Mesenteric fat pad (tissue), 1 donor: ENCODE measurements at places on chromosomes 3 and 15.

GRCh38 chr15:44694416-44694815, 16.7 kb downstream of the PATL2 start:
- DNase-seq, result no peak

GRCh38 chr3:180595559-180595935, 6.4 kb upstream of the TTC14 start:
- no peak for DNase-seq

DNA sequence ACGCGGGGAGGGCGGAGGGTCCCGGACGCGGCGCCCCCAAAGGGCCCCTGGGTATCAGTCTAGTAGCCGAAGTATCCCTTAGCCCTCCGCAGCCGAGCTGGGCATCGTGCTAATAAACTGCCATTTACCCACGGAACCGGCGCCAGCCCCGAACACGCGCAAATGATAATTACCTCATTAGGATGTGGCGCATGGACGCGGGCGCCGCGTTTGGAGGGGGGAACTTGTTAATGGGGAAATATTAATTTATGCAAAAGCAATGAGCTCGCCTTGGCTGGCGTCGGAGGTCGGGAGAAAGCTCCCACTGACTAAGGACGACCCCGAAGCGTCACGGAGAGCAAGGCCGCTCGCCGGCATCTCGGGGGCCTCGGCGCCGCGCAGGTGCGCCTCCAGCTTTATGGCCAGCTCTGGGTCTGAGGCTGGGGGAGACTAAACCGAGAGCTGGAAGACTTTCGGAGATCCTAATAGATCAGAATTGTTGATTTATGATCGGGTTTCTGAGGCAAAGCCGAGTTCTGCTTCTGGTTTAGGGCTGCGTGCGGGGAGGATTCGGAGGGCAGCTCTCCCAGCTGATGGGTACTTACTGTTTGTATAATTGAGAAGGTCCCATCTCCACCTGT, 474 bp upstream of the FEZF2 start:
- no peak for DNase-seq

GRCh38 chr3:73503781-73504180, 121.0 kb downstream of the PDZRN3 start:
- DNase-seq, result no peak

GRCh38 chr3:12229896-12230295, 59.0 kb upstream of the PPARG start:
- DNase-seq, result no peak

GRCh38 chr15:76337059-76337695, 604 bp downstream of the ISL2 start:
- no peak for DNase-seq

GRCh38 chr15:76169911-76170800, 110.4 kb downstream of the TMEM266 start:
- DNase-seq, result no peak

- no peak for DNase-seq
Measured at GRCh38 chr3:100500320-100500880, 8.0 kb downstream of the TMEM45A start.

- DNase-seq, result no peak
Measured at GRCh38 chr15:40064231-40064894, 25.4 kb upstream of the SRP14 start.

- DNase-seq, result no peak
Measured at GRCh38 chr15:41585127-41586047, 26.4 kb downstream of the TYRO3 start.

DNA sequence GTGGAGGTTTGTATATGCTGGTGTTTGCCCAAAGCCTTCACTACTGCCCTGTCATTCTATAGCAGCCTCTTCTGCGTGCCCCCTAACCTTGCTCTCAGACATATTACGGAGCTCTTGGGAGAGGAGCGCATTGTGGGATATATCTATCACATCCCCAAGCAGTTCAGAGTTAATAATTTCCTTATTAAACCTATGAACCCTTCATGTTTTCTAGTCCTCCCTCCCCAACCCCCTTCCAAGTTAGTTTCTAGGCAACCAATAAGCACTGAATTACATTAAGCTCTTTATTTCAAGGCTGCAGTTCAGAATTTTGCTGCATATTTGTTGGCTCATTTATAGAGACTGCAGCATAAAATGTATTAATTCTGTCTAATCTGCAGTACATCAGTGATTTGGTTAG, 57.3 kb upstream of the GRM7 start:
- DNase-seq, result no peak

DNA sequence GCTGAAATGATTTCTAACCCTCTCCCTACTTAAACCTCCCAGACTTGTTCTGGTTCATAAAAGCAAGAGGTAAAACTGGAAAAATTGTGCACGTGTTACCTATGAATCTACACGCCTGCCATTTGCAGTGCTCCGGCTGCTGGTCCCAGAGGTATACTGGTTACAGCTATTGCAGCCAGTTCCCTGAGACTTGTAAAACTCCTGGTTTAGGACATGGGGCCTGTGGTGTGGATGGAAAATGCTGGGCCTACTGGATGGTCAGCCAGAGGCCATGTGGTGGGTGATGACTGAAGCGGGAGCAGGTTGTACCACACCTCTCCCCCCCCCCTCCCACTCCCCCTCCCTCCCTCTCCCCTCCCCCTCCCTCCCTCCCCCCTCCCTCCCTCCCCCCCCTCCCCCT, 45.0 kb downstream of the SENP2 start:
- DNase-seq, result peak; percentile 41

DNA sequence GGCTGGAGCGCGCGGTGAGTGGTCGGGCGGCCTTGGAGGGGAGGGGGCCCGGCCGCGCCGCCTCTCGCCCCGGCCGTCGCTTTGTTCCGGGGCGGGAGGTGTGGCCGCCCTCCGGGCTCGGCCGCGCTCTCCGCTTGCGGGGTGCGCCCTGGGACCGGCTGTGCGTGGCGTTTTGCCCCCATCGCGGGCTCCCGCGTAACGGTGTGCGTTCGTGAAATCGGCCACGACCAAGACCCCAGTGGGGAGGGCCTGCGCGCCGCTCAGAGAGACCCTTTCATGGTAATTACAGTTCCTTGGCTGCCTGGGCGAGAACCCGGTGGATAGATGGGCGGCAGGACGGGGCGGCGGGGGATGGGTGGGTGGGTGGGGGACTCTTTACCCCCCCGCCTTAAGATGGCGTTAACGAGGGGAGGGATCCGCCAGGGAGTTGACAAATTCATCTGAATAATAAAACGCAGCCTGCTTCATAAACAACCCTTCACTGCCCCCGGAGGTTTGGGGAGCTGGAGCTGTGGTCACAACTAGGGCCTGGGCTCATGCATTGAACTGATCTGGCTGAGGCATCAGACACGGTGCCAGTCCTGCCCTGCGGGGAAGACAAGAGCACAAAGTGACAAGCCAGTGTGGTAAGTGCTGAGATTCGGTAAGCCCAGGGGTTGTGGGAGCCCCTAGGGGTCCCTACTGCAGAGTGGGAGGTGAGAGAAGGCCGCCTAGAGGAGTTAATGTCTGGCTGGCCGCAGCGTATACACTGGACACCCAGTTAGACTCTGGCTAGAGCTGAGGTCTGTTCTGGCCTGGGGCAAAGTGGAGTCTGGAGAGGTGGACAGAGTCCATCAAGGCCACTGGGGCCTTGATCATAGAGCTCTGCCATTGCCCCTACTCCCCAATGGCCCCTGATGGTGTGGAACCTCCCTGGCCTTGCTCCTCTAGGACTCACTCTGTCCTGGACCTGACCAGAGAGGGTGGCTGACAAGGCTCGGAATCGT, 668 bp downstream of the MRAS start:
- DNase-seq, result peak; percentile 83

DNA sequence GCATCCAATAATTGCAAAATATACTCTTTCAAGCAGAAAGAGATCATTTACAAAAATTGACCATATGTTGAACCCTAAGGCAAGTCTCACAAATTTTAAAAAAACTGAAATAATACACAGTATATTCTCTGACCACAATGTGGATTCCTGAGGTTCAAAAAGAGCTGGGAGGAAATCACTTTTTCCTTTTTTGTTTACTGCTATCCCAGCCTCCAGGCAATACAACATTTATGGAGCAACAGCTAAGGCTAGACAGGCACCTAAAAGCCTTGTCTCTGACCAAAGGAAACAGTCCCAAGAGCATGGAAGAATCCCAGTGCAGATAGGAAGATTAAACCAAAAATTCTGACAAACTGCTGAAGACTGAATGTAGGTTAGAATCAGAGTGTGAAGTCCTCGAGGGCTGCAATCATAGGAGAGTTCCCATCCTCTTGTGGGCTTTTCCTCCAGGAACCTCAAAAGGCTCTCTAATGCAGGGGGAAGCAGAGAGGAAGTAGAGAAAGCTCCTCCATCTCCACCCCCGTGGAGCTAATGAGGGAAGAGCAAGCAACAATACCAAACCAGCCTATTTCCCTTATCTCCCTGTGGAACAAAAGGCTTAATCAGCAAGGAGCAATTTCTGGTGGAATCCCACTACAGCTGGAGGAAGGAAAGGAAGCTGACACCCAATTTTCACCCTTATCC, 57.0 kb downstream of the TMCC1 start:
- DNase-seq, result no peak

GRCh38 chr15:99630607-99631131, 64.9 kb downstream of the MEF2A start:
- no peak for DNase-seq

DNA sequence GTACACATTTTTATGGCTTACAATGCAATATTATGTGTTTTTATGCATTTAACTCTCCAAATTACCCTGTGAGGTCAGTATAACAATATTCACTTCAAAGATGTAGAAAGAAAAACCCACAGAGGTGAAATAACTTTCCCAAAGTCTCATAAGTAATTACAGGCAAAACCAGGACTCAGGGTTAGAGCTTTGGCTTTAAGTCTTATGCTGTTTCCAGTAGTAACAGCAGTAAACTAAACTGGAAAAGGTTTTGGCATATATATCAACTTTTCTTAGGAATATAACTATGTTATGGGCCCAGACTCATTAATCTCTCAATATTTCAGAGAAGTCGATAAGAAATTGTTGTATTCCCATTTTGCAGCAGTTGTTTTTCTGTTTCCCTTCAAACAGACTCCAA, 206.3 kb upstream of the KCNMB2 start:
- no peak for DNase-seq

DNA sequence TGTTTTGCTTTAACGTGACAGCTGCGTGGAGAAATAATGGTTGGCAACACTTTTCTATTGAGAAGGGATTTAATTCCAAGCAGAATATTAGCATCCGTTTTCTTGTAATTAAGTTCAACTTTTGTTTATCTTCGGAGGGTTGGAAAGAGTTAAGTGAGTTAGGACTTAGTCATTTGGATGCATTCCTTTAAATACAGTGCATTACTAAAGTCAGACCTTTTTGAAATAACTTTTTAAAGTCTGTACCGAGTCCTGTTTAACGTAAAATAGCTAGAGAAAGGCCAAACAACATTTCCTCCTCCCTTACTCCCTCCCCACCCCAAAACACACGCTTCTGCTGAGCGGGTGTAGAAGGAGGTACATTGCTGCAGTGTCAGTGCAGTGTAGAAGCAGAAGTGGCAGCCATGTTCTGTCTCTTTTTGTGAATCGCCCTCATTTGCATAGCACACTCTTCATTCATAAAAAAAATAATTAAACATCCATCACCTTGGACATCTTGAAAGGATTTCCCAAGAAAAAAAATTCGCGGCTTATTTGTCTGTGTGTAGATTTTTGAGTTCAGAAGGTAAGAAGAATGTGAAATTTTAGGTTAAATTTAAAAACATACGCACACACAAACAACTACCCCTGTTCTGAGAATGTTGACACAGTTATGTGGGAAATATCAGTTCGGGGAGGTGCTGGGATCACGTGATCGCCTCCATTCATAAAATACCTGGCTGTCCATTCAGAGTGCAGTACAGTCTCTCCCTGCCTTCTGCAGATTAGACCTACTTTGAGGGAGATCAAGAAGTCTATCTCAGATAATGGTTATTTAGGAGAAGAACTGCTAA, 1.6 kb downstream of the SPRED1 start:
- no peak for DNase-seq

DNA sequence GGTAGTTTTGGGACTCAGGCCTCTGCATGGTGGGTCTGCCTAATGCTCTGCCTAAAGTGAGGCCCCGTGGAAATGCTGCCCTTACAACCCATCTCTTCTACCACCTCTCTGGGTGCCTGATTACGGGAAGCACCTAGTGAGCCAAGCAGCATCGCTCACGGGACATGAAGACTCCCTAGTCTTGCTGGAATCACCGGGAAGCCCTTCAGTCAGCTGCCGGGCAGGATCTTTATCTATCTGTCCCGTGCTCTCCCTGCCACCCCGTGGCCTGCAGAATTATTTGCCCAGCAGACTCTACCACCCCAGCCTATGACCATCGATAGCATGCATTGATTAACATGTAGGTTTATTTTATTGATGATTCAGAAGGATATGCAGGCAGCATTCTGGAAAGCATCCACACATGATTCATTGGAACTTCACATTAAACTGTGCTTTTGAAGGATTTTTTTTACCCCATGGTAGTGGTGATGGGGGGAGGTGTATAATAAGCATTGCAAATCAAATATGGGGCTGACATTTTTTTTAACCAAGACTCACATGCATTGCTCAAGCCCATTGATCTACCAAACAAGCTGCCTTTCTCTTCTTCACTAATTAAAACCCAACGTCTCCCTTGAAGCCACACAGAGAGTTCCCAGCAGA, 63.1 kb downstream of the ATP2B2 start:
- DNase-seq, result no peak

- DNase-seq, result no peak
Measured at GRCh38 chr3:152916753-152917279, 81.9 kb downstream of the P2RY1 start.

- peak; percentile 98 for DNase-seq
Measured at GRCh38 chr3:184335661-184336546, 1.5 kb upstream of the FAM131A start.

GRCh38 chr3:45868213-45868612, 18.1 kb upstream of the CCR9 start:
- no peak for DNase-seq

DNA sequence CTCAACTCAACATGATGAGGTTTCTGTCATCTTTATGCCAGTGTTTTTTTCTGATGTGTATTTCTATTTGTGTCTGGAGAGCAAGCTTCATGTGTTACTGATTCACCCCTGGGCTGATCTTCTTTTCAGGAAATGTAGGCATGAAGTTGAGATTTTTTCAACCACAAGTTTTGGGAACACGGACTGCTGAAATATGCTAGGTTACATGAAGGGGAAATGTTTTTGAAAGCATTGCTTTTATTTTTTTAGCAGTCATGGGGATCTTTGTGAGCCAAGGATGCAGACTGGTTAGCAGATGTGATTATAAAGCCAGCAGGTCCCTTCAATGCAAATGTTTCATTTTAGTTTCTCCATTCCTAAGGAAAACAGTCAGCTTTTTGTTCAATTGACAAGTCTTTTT, 219.3 kb upstream of the COL8A1 start:
- DNase-seq, result no peak
